Heart right ventricle (tissue), 16 donors: ENCODE measurements at places on chromosomes 7 and 10. TPM values are rescaled to one million over a fixed set of nuclear protein-coding genes. Genes with fewer than 3 reads are reported as not detected.

DNA sequence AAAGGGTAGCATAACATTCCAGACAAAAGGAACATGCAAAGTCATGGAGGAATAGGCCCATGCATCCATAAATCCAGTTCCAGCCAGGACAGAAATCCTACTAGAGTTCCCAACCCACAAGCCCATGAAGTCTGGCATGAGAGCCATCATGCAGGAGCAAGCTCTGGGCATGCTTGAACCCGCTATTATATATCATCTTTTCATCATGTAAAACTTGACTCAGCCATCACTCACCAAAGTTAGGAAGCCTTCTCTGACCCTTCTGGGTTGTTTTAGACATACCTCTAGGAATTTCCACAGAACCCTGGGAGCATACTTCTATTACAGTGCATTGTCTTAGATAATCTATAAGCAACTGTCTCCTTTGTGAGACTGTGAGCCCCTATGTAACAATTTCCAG is 293.0 kb upstream of the NPSR1 start:
- DNase-seq: no peak

The UPK3B gene
- total RNA-seq: 0.53 TPM

GRCh38 chr7:157415486-157415885 is 78.7 kb downstream of the DNAJB6 start:
- DNase-seq: no peak

DNA sequence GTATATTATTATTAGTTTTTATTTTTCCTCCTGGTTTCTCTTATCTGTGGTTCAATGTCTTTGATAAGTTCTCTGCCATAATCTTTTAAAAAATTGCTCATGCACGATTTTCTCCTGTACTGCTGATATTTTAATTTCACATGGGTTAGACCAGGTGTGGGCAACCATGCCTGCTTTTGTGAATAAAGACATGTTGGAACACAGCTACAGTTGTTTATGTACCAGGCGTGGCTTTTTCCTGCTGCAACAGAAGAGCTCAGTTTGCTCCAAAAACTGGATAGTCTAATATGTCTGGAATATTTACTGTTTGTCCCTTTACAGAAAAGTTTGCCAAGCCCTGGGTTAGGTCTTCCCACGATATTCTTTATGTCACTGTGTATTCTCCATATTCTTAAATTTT is 105.2 kb downstream of the VWC2 start:
- no peak for DNase-seq

The OR2AE1 gene
- not detected for total RNA-seq

The CTTNBP2 gene
- 0.83 TPM for total RNA-seq

The LGI1 gene
- not detected for total RNA-seq

DNA sequence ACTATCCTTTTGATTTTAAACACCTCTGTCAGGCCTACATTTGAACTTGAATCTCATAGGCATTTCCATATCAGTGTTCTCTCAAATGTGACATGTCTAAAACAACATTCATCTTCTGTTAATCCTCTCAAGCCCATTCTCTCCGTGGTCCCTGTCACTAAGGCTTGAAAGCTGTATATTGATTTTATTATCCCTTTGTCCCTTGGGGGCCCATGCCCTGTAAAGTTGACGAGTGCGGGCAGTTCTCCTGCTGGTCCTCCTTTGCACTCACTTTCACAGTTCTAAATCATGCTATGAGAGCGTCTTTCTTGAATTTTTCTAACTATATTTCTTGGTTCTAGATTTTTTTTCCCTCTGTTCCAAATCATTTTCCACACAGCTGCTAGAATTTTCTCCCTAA is 27.3 kb downstream of the GALNT11 start:
- DNase-seq: no peak

The MYL10 gene
- total RNA-seq: not detected

DNA sequence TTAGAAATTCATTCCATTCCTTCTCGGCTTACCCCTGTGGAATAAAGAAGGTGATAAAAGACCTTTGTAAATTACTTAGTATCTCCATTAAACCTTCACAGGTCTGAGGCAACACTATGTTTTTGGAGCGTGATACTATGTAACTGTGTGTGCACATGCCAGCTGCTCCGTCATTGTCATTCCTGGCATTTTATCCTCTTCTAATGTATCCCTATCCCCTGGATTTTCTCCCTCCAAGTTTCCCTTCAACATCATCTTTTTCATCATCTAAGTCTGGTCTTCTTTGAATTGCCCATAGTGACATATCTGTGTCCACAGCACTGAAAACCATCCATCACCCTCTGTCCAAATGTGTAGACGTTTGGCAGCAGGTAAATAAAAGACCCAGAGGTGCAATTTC is 125.7 kb downstream of the TEX36 start:
- DNase-seq: no peak
